HT-29 (cell line): ENCODE measurements at places on chromosomes 12 and 14. TPM values are rescaled to one million over a fixed set of nuclear protein-coding genes. Genes with fewer than 3 reads are reported as not detected.

Gene ZCRB1
- total RNA-seq: 12.7 and 23.1 TPM in 2 replicates

- DNase-seq: no peak
These were observed 51.1 kb downstream of the TMEM260 start for GRCh38 chr14:56630707-56631106.

Gene ABCC9
- not detected in 2 replicates for total RNA-seq

- DNase-seq: no peak
These were observed 23.7 kb upstream of the CHST11 start for GRCh38 chr12:104433061-104433460.

DNA sequence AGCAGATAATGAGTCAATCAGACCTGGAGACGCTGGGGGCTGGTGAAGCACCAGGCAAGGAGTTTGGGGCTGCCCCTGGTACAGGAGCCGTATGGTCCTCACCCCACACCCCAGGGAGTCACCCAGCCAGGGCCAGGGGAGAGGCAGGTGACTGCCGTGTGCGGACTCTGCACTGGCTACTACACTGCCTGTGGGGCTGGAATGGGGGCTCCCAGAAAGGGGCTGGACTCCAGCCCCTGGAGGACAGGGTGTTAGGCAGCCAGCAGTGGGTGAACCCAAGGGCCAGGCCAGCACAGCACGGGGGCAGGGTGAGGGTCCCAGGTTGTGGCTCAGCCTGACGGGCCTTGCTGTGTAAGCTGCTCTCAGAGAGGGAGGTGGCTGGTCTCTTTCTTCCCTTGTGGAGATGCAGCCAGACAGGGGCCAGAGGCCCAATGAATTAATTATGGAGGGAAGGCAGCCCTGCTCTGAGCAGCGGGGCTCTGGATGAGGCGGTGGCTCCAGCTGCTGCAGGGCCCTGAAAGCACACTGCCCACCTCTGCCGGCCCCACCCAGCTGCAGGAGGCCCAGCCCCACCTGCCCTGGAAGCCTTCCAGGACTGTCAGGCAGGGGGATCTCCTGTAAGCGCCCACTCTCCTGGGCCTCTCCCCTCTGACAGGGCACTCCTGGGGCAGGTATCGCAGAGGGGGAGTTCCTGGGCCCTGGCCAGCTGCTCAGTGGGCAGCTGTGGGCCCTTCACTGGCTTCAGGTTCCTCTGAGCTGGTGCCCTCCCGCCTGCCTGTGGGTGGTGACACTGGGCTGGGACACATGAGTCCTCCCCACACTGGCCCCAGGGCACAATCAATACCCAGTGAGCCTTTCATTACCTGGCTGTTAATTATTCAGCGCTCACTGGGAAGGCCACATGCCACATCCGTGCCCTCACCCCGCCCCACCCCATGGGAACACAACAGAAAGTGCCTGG lies 142.5 kb upstream of the C14orf180 start:
- peak; percentile 5 for DNase-seq

DNA sequence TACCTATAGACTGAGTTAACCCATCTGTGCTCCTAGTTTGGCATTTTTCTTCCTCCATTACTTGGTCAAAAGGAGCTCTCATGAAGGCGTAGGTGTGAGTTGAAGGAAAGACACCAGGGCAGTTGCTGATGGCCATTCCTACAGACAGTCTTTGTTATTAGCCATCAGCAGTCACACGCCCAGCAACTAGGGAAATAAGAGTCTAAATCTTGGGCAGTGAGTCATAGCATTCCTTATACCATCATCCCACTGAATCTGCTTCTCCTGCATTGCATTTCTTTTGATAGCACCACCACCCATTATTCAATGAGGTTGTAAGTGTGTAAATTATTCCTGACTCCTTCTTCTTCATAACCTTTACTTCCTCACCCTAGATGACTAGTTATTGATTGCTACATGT lies 150.9 kb upstream of the IGF1 start:
- DNase-seq: no peak
